GM13976 (cell line): ENCODE measurements at places on chromosomes 5 and 9.

GRCh38 chr5:108661024-108661423 is 86.7 kb upstream of the FER start:
- DNase-seq: no peak

DNA sequence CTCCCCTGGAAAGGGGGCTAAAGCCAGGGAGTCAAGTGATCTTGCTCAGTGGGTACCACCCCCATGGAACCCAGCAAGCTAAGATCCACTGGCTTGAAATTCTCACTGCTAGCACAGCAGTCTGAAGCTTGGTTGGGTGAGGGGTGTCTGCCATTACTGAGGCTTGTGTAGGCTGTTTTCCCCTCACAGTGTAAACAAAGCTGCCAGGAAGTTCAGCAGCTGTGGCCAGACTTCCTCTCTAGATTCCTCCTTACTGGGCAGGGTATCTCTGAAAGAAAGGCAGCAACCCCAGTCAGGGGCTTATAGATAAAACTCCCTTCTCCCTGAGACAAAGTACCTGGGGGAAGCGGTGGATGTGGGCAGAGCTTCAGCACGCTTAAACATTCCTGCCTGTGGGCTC is 17.1 kb upstream of the EPB41L4A start:
- DNase-seq: no peak

GRCh38 chr5:36491856-36492255 is 114.5 kb upstream of the SLC1A3 start:
- no peak for DNase-seq

GRCh38 chr9:136395020-136395340 is 5.0 kb downstream of the SNAPC4 start:
- DNase-seq: no peak

DNA sequence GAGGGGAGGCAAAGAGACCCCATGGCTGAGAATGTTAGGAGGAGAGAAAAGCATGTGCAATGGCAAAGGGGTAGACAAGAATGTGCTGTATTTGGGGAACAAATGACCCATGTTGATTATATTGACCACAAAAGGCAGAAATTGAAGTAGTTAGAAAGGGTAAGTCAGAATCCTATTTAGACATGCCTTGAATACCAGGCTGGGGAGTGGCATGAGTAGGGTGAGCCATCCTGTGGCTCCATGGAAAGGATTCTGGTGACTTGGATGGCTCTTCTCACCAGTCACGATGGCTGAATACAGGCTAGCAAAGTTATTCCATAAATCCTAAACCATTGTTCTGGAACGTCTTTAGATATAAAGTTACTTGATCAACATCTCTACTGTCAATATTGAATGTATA is 73.4 kb upstream of the MEF2C start:
- no peak for DNase-seq

- DNase-seq: peak; percentile 92
Measured at GRCh38 chr9:124040935-124041816, 29.6 kb downstream of the LHX2 start.

DNA sequence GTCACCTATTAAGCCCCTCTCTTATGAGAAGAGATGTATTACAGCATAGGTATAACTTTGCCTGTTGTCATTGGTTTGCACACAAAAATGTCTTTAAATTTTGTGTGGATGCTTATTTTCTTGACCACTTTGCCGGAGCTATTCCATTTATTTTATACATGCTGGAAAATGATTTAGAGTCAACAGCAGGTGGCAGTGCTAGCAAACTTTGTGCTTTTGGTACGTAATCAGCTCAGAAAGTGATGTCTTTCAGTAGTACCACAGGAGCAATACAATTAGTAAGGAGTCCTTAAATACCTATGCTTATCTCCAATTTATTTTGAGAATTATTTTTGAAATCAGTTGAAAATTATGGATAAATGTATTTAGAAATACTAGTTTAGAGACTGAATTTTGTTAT is 19.8 kb upstream of the NUDT12 start:
- DNase-seq: peak; percentile 13

DNA sequence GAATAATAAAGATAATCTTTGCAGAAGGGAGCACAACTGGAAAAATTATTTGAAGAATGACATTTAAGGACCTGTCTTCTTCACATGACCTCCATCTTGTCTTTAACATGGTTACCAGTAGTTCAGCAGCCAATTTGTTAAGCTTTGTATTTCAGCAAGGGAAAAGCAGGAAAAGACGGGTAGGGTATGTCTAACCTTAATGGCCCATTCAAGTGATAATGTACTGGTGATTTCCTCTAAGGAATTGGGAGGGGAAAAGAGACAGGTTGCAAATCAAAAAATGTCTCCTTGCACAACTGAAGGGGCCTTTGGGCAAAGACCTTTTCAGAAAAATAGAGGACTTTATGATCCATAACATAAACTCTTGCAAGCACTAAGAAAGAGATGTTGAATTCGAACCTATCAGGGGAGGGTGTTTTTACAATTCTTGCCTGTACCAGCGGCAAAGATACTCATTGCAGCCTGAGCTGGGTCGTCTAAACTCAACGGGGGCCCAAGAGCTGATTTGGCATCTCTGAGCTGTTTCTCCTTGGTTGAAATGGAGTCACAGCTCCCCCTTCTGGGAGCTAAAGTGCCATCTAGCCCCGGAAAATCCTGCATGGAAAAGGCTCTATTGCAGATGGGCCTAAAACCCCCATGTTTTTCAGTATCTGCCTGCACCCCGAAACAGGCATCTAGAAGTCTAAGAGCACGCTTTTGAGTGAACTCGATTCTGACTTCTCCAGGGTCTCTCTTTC is 3.8 kb downstream of the BRINP1 start:
- no peak for DNase-seq

- no peak for DNase-seq
Measured at GRCh38 chr5:43115968-43116367, 4.7 kb upstream of the ZNF131 start.

DNA sequence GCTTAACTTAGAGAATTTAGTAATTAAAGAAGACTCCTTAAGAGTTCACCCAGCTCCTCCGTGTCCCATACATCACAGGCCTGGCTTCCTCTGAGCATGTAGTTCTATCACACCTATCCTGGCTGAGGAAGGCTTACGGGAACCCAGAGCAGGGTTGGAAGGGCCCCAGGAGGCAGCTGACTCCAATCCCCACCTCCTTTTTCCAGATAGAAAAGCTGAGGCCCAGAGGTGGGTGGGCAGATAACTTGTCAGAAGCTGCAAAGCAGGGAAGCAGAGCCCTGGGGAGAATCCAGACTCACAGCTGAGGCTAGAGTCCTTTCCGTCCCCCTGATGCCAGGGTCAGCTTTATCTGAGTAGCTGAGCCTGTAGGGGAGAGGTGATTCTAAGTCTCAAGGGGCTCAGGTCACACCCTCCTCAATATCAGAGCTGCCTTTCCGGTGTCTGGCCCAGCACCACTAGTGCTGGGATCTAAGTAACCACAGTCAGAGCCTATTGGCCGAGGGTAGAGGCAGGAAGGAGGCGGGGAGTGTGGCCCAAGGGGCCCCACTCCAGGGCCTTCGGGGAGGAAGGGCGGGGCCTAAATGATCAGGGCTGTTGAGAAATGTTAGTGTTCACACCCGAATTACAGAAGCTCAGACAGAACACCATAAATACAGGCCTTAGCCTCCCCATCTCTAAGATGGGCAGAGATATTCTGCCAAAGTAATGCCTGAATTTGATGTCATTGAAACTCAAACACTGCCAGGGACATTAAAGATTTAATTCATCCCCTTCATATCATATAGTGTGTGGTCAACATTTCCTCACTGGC is 9.9 kb downstream of the CCDC69 start:
- DNase-seq: peak; percentile 89
